ENCODE measurements at places on chromosomes 16 and 17.

DNA sequence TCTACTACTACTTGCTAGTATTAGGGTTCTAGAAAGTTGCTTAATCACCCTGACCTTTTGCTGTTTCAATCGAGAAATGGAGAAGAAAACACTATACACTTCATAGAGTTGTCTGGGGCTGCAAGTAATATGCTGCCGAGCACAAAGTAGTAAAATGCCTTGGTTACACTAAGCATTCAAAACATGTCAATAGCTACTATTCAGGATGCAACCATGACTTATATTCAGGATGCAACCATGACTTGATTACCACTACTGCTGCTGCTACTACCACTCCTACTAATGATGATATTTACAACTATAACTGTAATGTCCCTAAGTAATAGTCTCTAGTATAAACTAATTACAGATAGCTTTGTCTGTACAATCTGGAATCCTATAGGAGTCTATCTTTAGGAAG, 35.3 kb downstream of the ADAMTS18 start:
- DNase-seq, result no peak

DNA sequence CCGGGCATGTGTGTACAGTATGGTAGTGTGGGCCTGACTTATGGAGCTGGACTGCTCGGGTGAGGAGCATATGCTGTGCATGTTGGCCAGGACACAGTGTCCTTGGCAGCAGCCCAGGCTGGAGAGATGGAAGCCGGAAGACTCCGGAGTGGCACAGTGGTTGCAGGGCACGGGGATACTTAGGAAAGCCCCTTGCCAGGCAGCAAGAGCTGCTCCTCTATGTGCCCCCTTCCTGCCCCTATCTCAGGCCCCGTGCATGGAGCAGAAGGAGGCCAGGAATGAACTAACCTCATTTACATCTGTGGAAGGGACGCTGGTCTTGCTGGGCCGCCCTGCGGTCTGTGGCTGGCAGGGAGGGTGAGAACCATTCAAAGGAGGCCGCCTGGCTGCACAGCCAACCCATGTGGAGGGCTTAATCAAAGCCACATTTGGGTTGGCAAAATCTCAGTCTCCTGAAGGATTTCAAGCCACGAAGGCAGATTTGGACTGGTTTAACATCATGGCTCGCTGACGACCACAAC, 32.2 kb upstream of the RCVRN start:
- DNase-seq, result peak; percentile 82

DNA sequence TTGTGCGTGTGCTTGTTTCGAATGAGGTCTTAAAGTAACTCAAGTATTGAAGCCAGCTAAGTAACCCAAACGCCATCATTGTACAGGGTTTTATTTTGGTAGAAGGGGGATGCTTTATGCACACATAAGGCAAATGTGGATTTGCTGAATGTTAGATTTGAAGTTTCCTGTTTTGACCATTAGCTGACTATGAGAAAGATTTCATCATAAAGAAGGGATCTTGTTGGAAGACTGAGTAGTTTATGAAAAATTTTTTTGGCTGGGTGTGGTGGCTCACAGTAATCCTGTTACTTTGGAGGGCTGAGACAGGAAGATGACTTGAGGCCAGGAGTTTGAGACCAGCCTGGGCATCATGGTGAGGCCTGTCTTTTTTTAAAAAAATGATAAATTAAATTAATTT, 10.0 kb upstream of the ZFP3 start:
- DNase-seq, result no peak

DNA sequence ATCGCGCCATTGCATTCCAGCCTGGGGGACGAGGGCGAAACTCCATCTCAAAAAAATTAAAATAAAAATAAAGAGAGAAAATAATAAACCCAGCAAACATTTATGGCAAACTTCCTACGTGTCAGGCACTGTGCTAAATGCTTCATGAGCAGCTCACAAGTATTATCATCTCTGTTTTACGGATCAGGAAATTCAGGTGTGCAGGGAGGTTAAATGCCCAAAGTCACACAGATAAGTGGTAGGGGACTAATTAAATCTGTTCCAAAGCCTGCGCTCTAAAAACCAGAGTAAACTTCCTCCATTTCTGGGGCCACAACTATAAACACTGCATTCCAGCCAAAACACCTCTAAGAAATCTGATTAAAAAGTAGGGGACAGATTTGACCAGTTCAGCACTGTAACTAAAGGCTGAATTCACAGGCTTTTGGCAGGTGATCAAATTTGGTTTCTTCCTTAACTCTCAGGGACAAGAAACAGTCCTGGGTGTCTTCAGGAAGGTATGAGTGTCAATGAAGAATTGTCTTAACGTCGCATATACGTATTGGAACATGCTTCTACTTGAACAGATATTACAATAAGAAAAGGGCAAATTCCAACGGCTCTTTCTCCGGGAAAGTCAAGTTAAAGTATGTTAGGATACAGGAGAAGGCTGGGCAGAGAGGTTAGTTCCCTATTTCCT, 996 bp downstream of the STRADA start:
- no peak for DNase-seq

- DNase-seq, result no peak
These were observed 18.5 kb upstream of the APRT start for GRCh38 chr16:88830258-88830657.

DNA sequence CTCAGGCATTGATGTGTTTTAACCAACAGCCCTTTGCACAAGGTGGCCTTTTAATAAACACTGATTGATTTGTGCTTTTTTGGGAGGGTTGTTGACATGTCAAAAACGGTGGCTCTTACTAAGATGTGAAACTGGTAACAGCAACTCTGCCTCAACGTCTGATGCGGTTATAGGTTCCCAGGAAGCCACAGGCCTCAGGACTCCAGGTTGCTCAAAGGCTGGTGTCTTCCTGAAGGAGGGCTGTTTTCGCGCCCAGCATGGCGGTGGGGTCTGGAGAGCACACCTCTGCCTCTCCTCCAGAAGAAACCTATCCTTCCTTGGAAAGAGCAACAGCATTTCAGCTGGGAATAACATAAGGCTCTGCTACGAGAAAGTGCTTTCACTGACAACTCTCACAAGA, 187.5 kb downstream of the IRF8 start:
- no peak for DNase-seq

- DNase-seq, result no peak
These were observed 2.8 kb downstream of the TRAF4 start for GRCh38 chr17:28746611-28747050.
